ENCODE measurements at places on chromosomes 1 and 21.

- DNase-seq, result no peak
These were observed 41.8 kb downstream of the SGIP1 start for GRCh38 chr1:66575739-66576138.

DNA sequence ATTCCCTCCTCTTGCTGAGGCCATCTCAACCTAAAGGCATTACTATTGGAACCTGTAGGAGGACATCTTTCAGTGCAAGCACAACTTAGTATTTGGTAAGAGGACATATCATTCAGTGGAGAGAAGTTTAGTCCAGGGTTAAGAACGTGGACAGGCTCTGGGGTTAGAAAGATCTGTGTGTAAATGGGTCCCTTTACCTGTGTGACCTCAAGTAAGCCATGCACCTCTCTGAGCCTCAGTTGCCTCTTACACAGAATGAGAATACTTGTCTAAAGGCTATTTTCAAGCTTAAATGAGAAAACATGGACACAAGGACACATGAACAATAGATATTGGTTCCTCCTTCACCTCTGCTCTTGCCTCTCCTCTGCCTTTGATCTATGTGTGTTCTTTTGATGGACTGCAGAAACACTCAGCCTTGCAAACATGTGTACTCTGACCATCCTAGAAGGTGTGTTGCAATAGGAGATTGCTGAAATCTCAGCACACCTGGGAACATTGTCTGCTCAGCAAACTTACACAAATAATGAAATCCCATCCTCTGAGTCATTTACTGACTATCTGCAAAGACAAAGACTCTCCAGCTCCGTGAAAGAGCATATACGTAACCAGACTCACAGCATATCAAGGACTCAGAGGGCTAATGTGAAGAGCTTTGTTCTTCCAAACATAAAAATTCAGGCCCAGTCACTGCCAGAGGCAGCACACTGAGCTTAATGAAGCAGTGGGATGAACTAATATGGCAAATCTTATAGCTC is 143.8 kb downstream of the DAB1 start:
- no peak for DNase-seq

DNA sequence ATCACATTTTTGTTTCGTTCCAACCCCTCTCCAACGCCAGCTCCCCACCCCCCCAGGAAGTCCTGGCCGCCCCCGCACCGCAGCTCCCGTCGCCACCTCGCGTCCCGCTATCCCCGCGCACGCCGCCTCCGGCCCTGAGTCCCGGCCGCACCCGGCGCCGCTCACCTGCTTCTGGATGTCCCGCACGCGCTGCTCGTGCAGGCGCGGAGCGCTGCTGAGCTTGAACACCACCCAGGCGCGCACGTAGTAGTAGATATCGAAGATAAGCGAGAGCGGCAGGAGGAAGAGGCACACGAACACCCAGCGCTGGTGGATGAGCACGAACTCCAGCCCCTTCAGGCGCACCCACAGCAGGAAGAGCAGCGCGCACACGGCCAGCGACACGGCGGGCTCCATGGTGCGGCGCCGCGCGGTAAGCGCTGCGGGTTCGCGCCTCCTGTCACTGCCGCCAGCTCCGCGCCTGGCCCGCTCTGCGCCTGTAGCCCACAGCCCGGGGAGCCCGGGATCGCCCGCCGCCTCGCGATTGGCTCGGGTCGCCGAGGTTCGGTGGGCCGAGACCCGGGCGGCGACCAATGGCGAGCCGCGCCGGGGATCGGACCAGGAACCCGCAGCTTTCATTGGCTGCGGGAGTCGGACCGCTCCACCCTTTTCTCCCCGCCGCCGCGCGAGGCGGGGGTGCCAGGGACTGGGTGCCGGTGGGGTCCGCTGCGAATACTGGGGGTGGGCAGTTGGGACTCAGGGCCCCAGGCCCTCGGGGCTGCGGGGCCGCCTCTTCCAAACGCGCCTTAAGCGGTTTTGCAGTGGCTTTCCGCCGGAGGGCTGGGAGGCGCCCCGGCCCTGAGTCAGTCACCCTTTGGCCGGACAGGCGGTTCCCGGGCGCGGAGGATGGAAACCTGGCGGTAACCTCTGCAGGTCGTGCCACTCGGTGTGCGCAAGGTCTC is at the start of gene DHCR24:
TSS of gene DHCR24 (minus strand) at position 472 of the 941 bp plus-strand sequence. CDS start at position 396, 76 bp downstream.
- peak; percentile 91 for DNase-seq

DNA sequence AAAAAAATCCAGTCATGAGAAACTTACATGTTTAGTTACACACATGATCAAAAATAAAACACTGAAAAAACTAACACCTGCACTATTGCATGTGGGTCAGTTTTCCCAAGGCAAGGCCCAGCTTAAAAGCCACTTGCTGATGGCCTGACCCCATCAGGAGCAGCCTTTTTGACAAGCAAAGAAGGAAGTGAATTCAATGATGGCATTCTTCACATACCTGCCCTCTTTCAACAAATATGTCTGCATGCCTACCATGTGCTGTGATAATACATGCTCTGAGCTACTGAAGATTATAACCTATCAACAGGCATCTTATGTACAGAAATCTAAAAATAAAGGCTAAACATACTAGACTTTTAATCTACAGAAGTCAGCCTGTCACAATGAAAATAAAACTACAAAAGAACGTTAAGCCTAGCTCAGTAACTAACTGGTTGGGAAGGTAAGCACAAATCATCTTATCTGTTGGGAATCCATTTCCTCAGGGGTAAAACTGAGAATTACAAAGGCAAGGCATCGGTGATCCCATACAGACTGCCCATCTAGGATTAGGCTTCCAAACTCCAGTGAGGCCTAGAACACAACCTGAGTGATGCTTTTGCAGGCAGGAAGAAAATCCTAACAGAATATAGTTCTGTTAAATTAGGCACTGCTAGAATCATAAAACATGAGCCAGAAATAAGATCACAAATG is 14.5 kb downstream of the SORT1 start:
- DNase-seq, result peak; percentile 40

DNA sequence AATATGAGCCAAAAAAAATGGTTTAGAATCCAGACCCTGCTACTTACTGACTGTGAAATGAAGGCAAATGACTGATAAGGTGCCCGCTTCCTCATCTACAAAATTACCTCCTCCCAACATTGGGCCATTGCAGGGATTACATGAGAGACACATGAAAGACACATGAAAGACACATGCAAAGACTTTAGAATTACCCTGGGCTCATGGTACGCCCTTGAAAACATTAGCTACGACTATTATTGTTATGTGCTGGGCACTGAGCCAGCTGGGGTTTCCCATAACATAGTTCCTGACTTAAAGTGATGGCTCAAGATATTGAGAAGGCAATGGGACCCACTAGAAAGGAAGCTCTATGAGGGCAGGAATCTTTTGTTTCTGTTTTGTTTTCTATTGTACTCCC is 43.7 kb upstream of the KANK4 start:
- no peak for DNase-seq

DNA sequence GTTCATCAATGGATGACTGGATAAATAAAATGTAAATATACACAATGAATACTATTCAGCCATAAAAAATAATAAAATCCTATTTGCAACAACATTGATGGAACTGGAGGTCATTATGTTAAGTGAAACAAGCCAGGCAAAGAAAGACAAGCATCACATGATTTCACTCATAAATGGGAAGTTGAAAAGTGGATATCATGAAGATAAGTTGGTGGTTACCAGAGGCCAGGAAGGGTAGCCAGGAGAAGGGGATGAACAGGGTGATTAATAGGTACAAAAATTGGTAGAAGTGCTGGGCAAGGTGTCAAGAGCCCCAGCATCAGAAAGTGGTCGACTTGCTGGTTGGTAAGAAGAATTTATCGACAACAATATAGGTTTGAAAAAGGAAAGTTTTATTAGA is 1.3 kb upstream of the PARK7 start:
- no peak for DNase-seq

GRCh38 chr1:8152731-8153702 is 126.9 kb upstream of the ERRFI1 start:
- DNase-seq, result no peak

- DNase-seq, result no peak
These were observed 17.5 kb downstream of the ZMYM4 start for GRCh38 chr1:35285771-35286606.

- no peak for DNase-seq
These were observed 25.4 kb upstream of the S100A7 start for GRCh38 chr1:153485863-153486262.

DNA sequence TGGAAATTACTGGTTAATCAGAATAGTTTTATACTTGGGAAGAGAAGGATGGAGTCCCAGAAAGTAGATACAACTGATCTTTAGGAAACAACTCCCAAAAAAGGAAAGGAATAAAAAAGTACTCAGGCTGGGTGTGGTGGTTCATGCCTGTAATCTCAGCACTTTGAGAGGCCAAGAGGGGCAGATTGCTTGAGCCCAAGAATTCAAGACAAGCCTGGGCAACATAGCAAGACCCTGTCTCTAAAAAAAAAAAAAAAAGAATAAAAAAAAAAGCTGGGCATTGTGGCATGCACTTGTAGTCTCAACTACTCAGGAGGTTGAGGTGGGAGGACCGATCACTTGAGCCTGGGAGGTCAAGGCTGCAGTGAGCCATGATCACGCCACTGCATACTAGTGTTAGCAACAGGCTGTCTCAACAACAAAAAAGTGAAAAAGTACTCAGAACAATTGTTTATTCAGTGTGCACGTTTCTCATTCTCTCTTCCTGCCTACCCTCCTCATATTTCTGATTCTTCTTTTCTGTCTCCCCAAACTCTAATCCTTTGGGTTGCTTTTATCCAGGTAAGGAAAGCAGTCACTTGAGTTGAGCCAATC is 2.2 kb upstream of the DHCR24 start:
- DNase-seq, result no peak

DNA sequence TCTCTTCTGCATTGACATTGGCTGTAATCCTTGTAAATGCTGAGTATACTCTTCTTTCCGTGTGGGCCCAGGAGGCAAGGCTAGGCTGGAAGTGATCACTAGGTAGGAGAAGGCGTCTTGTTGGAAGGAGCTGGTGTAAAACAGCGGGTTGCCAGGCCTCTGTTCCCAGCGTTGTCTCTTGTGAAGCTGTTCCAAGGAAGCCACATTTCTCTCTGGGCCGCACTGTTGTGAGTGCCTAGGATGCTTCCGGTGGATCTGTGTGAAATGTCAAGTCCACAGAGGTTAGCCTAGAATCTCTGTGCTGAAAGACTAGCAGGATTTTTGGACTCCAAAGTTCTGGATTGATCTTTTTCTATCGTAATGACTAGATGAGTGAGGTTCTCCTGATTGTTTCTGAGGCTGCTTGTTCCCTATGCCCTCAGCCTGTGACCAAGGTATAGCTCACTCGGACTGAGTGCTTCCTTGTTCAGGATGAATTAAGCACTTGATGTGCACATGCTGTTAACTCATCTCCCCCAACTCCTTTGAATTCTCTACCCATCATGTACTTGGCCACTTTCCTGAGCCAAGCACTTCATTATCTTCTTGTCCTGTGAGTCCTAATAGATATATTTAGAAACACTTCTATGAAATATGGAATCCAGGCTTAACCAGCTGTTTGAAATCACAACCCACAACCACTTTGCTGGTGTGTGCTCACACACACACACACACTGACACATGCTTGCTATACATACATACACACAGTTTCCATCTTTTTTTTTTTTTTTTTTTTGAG is 63.3 kb downstream of the PBX1 start:
- no peak for DNase-seq

GRCh38 chr1:95956215-95956614 is 722.2 kb downstream of the RWDD3 start:
- no peak for DNase-seq

GRCh38 chr1:32393136-32393535 is 1.1 kb downstream of the BSDC1 start:
- DNase-seq, result no peak

DNA sequence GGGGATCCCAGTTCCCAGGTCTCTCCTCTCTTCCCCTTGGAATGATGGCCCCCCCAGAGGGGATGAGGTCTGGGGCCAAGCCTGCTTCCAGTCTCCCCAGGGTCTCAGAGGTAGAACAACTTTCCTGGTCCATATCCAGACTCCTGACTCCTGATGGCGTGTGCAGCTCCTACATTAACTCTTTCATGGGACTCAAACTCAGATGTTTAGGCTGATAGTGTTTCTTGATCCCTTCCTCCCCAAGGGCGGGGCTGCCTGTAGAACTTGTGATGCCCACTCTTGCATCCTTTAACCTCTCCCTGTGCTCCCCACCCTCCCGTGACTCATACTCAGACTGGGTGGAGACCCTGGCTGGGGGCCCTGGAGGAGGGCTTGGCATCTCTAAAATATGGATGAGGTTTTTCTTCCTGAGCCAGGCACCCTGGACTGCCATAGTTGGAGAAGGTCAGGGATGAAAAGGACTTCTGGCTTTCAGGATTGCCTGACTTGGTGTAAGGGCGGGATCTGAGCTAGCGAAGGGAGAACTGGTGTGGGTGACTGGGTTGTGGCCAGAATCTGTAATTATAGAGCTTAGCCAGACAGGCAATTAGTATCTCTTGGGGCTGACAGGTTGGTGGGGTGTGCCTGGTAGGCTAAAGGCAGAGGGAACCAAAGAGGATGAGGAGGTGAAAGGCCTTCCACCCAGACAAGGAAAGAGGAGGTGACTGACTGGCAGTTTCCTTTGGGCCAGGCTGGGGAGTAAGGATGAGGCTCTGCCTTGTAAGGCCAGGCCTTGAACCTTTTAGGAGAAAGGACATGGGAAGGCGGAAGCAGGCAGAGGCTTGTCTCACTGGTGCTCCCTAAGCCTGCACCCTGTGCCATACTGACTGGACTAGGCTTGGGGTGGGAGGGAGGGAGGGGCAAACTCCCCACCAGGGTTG is 1.5 kb downstream of the ATP8B2 start:
- DNase-seq, result peak; percentile 27

DNA sequence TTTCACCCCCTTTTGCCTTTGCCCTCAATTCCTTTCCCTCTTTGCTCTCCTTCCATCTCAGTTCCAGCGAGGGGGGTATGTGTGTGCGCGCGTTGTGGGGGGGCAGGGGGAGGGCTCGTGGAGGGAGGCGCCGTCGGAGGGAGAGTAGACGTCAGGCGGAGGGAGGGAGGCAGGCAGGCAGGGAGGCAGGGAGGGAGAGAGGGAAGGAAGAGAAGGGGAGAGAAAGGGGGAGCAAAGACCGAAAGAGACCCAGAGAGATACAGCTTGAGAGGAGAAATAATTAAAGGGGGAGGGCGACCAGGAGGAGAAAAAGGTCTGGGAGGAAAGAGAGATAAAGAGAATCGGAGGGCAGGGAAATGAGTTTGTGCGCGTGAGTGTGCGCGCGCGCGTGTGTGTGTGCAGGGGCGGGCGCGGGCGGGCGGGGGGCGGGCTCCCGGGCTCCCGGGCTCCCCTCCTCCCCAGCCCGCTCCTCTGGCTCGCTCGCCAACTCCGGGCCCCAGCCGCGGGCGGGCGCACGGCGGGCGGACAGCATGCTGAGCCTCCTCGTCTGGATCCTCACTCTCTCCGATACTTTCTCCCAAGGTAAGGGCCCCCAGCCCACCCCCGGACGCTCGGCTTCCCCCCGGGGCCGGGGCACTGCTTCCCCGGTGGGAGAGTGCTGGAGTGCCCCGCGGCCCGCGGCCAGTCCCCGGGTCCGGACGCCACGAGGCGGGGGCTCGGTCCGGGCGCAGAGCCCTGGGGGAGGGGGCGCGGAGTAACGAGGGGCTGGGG is at the start of gene KIRREL1:
TSS of gene KIRREL1 (plus strand) at position 499 of the 771 bp plus-strand sequence. CDS start at position 531, 32 bp downstream.
- DNase-seq, result no peak
